ENCODE measurements at places on chromosomes 3 and 15. TPM values are rescaled to one million over a fixed set of nuclear protein-coding genes. Genes with fewer than 3 reads are reported as not detected.

The WDR93 gene
- 0.21 TPM for total RNA-seq

The GUCA1C gene
- not detected for total RNA-seq

The CYP8B1 gene
- total RNA-seq = not detected

The TXNRD3 gene
- 6.9 TPM for total RNA-seq

The CYP1A2 gene
- total RNA-seq = not detected

The GOLGA8J gene
- total RNA-seq = 0.09 TPM

The TRIM42 gene
- total RNA-seq = not detected

The YEATS2 gene
- 12.3 TPM for total RNA-seq

The BNC1 gene
- 0.65 TPM for total RNA-seq

The NCBP2 gene
- 46.2 TPM for total RNA-seq

The CFAP161 gene
- not detected for total RNA-seq

The HIGD2B gene
- not detected for total RNA-seq

The ARHGEF26 gene
- 11.9 TPM for total RNA-seq

The GALK2 gene
- 21.3 TPM for total RNA-seq

The LHFPL4 gene
- total RNA-seq = 0.07 TPM

The SNX22 gene
- total RNA-seq = 1.2 TPM

The NANOGP8 gene
- not detected for total RNA-seq

The FAM43A gene
- total RNA-seq = 22.4 TPM

The ZNF80 gene
- not detected for total RNA-seq

The CFAP44 gene
- total RNA-seq = 1.5 TPM
